ENCODE measurements at places on chromosomes 11 and 22. TPM values are rescaled to one million over a fixed set of nuclear protein-coding genes. Genes with fewer than 3 reads are reported as not detected.

Gene ZBED4
- 14.8 TPM for total RNA-seq

Gene A4GALT
- 7.5 TPM for total RNA-seq

Gene PPFIA1
- total RNA-seq: 53.2 TPM

Gene B3GAT1
- not detected for total RNA-seq

Gene DAGLA
- 2.2 TPM for total RNA-seq

Gene MIF
- 141 TPM for total RNA-seq

Gene DCDC1
- 0.32 TPM for total RNA-seq

Gene C22orf15
- total RNA-seq: 2.2 TPM

Gene SUSD2
- total RNA-seq: 3.4 TPM

Gene PLAAT2
- total RNA-seq: not detected

Gene RASL10A
- total RNA-seq: not detected
